ENCODE measurements at places on chromosomes 1 and 21.

DNA sequence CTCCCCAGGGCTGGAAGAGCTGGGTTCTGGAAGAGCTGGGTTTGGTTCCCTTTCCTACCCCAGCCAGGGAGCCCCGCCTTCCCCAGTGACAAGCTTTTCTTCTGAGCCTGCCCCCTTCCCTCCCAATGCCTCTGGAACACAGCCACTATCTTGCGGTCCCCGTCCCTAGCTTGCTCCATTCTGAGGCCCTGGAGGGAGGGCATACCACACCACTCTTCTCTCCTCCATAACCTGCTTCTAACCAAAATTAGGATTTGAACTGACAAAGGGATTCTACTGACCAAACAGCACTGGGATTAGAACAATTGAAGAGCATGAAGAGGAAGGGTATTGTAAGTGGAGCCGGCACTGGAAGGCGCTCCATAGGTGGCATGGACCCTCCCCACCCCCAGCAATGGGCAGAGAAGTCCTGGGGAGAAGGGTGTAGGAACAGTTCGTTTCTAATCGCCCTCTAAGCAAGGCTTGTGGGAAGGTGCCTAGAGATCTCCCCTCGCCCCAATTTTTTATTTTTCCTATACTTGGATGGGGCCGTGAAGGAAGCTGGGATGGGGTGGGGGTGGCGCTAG lies 690 bp downstream of the C1orf216 start:
- peak overlapping the region; percentile 81 for H3K4me3 ChIP-seq
- DNase-seq, result peak; percentile 45
- peaks cover 12% of the 10 kb centered on the region for H3K4me1 ChIP-seq
- peak overlapping the region; percentile 83 for H3K27ac ChIP-seq

- H3K4me1 ChIP-seq, result no peaks in the 10 kb centered on the region
- no peak overlapping the region for H3K4me3 ChIP-seq
- H3K27ac ChIP-seq, result no peak overlapping the region
- no peak for DNase-seq
- H3K27me3 ChIP-seq, result no peaks in the 10 kb centered on the region
Observed at GRCh38 chr21:29091033-29091432, 17.6 kb upstream of the CCT8 start.

- H3K4me1 ChIP-seq, result no peaks in the 10 kb centered on the region
- no peak for DNase-seq
- no peak overlapping the region for H3K27ac ChIP-seq
- no peak overlapping the region for H3K4me3 ChIP-seq
- no peaks in the 10 kb centered on the region for H3K27me3 ChIP-seq
Observed at GRCh38 chr1:226619031-226619430, 70.5 kb downstream of the STUM start.

DNA sequence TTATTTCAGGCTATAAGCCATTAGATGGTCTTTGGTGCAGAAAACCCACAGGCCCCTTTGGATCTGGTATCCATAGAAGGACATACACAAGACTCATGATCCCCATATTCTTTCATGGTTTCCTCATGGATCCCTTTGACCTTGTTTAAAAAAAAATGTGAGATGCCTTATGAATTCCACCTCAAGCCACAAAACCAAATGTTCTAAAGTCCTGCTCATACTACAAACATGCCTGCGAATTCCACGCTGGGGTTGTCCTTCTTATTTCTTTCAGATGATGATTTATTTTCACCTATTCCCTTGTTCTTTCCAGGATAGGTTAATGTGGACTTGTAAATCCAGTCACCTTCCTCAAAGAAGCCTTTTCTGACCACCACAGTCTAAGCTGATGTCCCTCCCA lies 256.9 kb upstream of the DPYD start:
- no peaks in the 10 kb centered on the region for H3K36me3 ChIP-seq
- H3K27ac ChIP-seq, result no peak overlapping the region
- H3K27me3 ChIP-seq, result no peaks in the 10 kb centered on the region
- no peaks in the 10 kb centered on the region for H3K4me1 ChIP-seq

GRCh38 chr1:78279051-78279450 lies 211.7 kb upstream of the PTGFR start:
- no peak for DNase-seq
- H3K27ac ChIP-seq, result no peak overlapping the region
- no peak overlapping the region for H3K4me3 ChIP-seq
- H3K4me1 ChIP-seq, result no peaks in the 10 kb centered on the region
- no peaks in the 10 kb centered on the region for H3K27me3 ChIP-seq

DNA sequence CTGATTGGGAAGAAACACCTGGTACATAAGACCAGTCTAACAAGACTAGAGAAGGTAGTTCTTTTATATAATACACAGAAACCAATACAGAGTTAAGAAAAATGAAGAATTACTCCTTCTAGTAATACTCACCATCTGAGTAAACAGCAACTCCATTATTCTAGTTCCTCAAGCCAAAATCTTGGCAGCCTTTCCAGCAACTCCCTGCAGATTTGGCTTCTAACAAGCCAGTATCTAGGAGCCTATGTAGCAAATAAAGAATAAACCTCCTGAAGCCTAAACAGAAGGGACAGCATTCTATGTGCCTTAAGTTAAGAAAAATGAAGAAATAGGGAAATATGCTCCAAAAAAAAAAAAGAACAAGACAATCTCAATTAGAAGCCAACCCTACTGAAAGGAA lies 24.5 kb downstream of the ERO1B start:
- DNase-seq, result no peak
- H3K36me3 ChIP-seq, result peaks cover 5% of the 10 kb centered on the region
- no peak overlapping the region for H3K4me3 ChIP-seq
- no peak overlapping the region for H3K27ac ChIP-seq
- no peaks in the 10 kb centered on the region for H3K27me3 ChIP-seq

GRCh38 chr1:236052232-236052993 lies 12.5 kb downstream of the NID1 start:
- no peaks in the 10 kb centered on the region for H3K36me3 ChIP-seq
- H3K4me3 ChIP-seq, result no peak overlapping the region
- H3K27ac ChIP-seq, result peak overlapping the region; percentile 48
- H3K4me1 ChIP-seq, result peaks cover 7% of the 10 kb centered on the region
- H3K27me3 ChIP-seq, result no peaks in the 10 kb centered on the region

All from transverse colon (tissue), 4 donors.